ENCODE measurements at places on chromosomes 3 and 15. TPM values are rescaled to one million over a fixed set of nuclear protein-coding genes. Genes with fewer than 3 reads are reported as not detected.

- H3K4me3 ChIP-seq = no peak overlapping the region
- no peak for DNase-seq
- no peak overlapping the region for H3K27ac ChIP-seq
- H3K4me1 ChIP-seq = peaks cover 2% of the 10 kb centered on the region
- no peaks in the 10 kb centered on the region for H3K27me3 ChIP-seq
These were observed 54.3 kb downstream of the AAGAB start for GRCh38 chr15:67199881-67200763.

- no peak overlapping the region for H3K4me3 ChIP-seq
- H3K36me3 ChIP-seq = no peaks in the 10 kb centered on the region
- no peaks in the 10 kb centered on the region for H3K27me3 ChIP-seq
- DNase-seq = no peak
- H3K4me1 ChIP-seq = peaks cover 3% of the 10 kb centered on the region
- no peak overlapping the region for H3K27ac ChIP-seq
These were observed 62.0 kb downstream of the MSL2 start for GRCh38 chr3:136134091-136134490.

- H3K4me3 ChIP-seq = no peak overlapping the region
- no peaks in the 10 kb centered on the region for H3K27me3 ChIP-seq
These were observed 589.6 kb downstream of the PDCD6IP start for GRCh38 chr3:34387826-34388564.

- H3K4me3 ChIP-seq = peak overlapping the region; percentile 96
- no peak for DNase-seq
- H3K4me1 ChIP-seq = peaks cover 29% of the 10 kb centered on the region
These were observed 1.5 kb downstream of the CEP97 start for GRCh38 chr3:101725890-101726275.

DNA sequence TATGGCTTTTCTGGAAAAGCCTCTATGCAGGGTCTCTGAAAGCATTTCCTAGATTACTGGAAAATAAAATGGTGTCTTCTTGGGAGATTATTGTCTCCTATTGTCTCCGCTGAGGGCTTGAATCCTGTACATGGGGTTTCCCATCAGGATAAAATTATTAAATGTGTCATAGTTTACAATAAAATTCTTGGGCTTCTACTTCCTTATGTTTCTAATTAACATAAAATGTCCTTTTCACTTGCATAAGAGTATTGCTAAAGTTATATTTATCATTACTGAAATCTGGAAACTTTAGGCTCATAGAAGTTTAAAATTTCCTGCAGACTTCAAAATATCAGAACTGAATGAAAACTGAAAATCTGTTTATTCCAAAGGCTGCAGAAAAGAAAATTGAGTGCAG is 595.5 kb upstream of the AGTR1 start:
- H3K36me3 ChIP-seq = no peaks in the 10 kb centered on the region
- no peaks in the 10 kb centered on the region for H3K4me1 ChIP-seq
- H3K4me3 ChIP-seq = no peak overlapping the region
- no peaks in the 10 kb centered on the region for H3K27me3 ChIP-seq
- DNase-seq = no peak

DNA sequence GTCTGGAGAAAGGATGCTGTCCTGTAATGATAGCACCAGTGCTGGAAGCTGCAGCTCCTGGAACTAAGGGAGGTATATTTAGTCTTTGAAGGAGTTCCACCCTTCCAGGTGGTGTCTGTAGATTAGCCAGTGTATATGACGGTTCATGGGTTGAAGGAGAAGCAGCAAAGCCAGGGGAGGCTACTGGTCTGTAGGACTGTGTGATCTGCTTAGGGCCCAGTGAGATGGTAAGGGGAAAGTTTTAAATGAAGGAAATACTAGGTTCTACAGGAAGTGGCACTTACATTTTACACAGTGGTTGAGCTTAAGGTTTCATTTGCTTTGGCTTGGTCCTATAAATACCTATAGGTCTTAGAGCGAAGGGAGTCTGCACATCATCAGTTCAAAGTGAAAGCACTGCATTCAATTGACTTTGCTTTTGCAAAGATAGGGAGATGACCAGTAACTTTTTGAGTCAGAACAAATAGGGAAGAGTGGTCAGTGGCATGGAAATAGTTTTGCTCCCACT is 5.6 kb downstream of the SLC25A38 start:
- DNase-seq = no peak
- H3K27ac ChIP-seq = peak overlapping the region; percentile 81
- no peaks in the 10 kb centered on the region for H3K27me3 ChIP-seq

DNA sequence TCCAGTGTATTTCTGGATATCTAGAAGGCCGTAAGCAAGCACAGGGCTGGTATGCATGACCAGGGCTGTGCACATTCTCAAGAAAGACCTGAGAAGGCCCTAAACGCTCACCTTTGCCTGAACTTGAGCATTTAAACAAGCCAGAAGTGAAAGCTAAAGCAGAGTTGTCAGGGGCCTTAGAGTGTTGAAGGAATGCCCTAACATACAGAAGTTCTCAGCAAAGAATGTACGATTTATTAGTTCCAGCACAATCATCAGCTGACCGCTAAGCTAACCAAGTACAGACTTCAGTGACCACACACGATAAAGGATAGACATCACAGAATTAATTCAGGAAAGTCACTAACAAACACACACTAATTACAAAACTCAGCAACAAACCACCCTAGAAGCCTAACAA is 8.7 kb downstream of the HLTF start:
- peaks cover 8% of the 10 kb centered on the region for H3K36me3 ChIP-seq
- no peak for DNase-seq
- H3K27me3 ChIP-seq = no peaks in the 10 kb centered on the region
- no peak overlapping the region for H3K4me3 ChIP-seq

DNA sequence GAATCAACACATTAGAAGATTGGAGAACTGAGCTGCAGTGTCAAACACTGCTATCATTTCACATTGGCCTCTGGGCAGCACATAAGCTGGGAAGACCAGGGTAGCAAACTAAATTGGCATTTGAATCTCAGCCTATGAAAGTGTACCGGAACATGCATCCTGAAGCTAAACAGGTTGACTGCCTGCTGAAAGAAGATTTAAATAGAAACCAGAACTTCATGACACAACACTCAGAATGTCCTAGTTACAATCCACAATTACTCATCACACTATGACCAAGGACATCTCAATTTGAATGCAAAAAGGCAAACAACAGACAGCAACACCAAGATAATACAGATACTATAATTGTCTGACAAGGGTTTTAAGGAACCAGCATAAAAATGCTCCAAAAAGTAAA is 26.2 kb downstream of the TM2D3 start:
- no peak overlapping the region for H3K27ac ChIP-seq
- H3K27me3 ChIP-seq = no peaks in the 10 kb centered on the region
- peaks cover 44% of the 10 kb centered on the region for H3K36me3 ChIP-seq
- peaks cover 29% of the 10 kb centered on the region for H3K4me1 ChIP-seq

- H3K27ac ChIP-seq = no peak overlapping the region
- H3K4me1 ChIP-seq = no peaks in the 10 kb centered on the region
- no peaks in the 10 kb centered on the region for H3K27me3 ChIP-seq
- H3K4me3 ChIP-seq = no peak overlapping the region
- H3K36me3 ChIP-seq = no peaks in the 10 kb centered on the region
These were observed 24.0 kb downstream of the GOLIM4 start for GRCh38 chr3:168071591-168072322.

DNA sequence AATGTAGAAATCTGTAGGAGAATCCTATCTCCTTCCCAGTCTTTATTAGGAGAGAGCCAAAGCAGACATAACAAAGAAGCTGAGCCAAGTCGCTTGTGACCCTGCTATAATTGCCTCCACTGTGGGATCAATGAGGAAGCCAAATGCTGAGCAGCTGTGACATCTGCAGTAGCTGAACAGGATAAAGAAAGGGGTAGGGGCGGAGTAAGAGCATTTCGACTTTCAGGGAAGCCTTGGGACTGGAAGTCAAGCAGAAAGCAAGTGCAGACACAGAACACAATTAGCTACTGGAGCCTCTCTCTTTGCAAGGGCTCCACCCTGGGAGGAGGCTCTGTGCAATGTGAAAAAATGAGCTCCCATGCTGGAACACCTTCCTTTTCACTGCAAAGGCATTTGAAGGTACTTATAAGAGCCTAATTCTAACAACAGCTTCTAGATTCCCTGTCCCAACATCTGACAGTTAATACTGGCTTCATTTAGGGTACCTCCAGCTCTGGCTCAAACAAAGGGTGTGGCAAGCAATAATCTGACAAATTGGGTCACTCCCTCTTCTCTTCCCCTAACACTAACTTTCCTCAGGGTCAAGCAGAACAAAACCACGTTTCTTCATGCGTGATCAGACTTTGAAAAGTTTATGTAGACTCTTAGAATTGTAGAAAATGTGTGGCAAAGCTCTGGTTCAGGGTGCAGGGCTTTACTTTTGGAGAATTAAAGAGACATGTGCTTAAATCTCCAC is 166.4 kb downstream of the CADPS start:
- H3K4me3 ChIP-seq = no peak overlapping the region
- no peak overlapping the region for H3K27ac ChIP-seq
- H3K4me1 ChIP-seq = no peaks in the 10 kb centered on the region

DNA sequence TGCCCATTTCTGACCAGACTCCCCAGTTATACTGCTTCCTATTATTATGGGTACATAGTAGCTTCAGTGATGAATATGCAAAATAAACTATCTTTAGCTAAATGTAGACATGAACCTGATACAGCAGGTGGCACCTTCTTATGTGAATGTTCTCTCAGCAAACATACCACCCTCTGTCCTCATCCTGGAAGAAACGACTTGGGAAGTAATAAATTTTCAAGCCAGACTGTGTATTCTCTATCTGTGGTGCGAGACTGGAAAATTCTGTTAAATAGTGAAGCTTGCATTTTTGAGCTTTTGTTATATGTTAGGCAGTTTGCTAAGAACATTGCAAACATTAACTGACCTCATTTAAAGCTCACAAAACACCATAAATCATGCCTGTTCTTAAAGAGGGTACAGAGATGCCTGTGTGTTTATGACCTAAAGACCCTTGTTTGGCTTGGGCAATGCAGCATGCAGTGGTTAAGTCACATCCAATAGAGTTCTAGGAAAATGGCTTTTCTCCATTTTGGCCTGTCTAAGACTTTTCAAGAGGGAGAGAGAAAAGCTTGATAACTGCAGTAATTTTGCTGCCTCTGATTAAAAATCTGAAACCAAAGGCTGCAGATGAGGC is 287.1 kb downstream of the NEK10 start:
- H3K36me3 ChIP-seq = no peaks in the 10 kb centered on the region
- no peaks in the 10 kb centered on the region for H3K4me1 ChIP-seq

DNA sequence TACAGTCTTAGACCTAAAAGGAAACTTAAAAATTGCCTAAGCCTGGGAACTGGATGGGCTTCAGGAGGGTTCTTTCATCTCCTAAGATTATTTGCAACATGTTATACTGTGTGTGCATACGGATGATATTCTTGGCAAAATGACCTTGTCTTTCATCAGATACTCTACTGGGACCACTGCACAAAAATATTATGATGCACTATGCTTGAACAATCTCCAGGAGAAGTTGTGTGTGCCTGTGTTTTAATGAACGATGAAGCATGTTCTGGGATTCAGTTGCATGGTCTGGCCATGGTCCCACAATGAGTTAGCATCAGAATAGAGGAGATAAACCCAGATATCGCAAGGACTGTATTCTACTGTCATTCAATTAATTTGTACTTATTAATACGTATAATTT is 68.7 kb downstream of the GAP43 start:
- peaks cover 3% of the 10 kb centered on the region for H3K4me1 ChIP-seq
- no peak overlapping the region for H3K4me3 ChIP-seq
- no peak for DNase-seq
- H3K36me3 ChIP-seq = no peaks in the 10 kb centered on the region
- peaks cover 14% of the 10 kb centered on the region for H3K27me3 ChIP-seq

DNA sequence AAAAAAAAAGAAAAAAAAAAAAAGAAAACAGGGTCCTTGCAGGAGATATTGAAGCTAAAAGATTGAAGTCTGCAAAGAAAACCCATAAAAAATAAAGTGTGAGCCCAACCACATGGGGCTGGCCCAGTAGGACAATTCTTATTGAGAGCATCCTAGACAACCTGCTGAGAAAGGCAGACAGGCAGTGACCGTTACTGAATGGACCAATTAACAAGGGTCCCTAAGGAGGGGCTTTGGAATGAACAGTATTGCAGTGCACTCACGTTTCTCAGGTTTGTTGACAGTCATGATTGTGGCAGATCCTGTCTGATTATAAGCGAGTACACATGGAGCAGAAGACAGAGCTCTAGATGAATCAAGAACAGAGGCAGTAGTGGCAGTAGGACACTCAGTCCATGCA is 168.6 kb downstream of the LSAMP start:
- no peak overlapping the region for H3K27ac ChIP-seq
- H3K4me1 ChIP-seq = no peaks in the 10 kb centered on the region
- H3K27me3 ChIP-seq = no peaks in the 10 kb centered on the region
- no peak for DNase-seq
- H3K4me3 ChIP-seq = no peak overlapping the region

GRCh38 chr3:122886946-122887345 is 92.1 kb downstream of the SLC49A4 start:
- no peak for DNase-seq
- peaks cover 14% of the 10 kb centered on the region for H3K4me1 ChIP-seq
- no peak overlapping the region for H3K27ac ChIP-seq
- no peaks in the 10 kb centered on the region for H3K27me3 ChIP-seq
- H3K36me3 ChIP-seq = no peaks in the 10 kb centered on the region

DNA sequence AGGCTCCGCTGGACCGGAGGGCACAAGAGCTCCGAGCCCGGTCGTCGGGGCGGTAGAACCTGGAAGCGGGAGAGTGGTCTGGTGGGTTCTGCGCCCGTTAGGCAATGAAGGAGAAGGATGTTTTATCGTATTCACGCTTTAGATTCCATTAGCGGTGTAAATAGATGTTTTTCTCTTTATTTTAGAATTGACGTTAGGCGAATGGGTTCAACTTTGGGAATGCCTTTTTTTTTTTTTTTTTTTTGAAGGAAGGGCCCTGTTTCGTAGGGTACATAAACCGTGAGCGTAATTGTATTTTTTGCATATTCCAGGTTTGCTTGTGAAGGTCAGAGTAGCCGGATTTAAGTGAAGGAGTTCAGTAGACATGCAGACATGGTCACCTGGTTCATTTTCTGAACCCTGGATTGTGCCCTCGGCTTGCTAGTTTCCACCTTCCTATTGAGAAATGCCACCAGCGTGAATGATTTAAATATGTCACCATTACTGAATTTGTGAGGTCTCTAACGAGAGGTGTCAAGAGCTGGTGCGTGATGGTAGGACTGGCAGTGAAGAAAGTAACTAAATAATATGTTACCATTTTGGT is 808 bp downstream of the RBM6 start:
- peak overlapping the region; percentile 95 for H3K4me3 ChIP-seq
- peaks cover 26% of the 10 kb centered on the region for H3K36me3 ChIP-seq
- DNase-seq = no peak
- H3K4me1 ChIP-seq = peaks cover 8% of the 10 kb centered on the region

DNA sequence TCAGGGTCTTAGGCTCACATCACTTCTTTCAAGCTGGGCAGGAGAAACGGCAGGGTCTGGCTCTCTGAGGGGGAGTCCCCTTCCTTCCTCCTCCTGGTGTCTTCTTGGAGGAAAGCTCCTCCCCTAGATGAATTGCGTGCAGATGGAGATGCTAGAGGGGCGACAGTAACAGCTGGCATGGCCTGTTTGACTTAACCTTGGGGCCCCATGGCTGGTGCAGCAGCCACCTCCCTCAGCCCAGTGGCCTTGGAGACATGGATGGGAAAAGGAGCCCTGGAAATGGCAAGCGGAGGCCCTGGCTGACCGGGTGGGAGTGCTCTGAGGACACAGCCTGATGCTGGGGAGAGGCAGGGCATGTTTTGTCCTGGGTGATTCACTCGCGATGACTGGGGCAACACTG is 20.2 kb downstream of the PAK6 start:
- H3K27ac ChIP-seq = no peak overlapping the region
- no peak for DNase-seq
- H3K36me3 ChIP-seq = no peaks in the 10 kb centered on the region
- no peaks in the 10 kb centered on the region for H3K4me1 ChIP-seq
- H3K27me3 ChIP-seq = peaks cover 11% of the 10 kb centered on the region

PAQR5 gene
- total RNA-seq = 0.06 TPM

SLC25A20 gene
- 19.2 TPM for total RNA-seq

EXD1 gene
- total RNA-seq = not detected

VIPR1 gene
- 6.6 TPM for total RNA-seq

GHSR gene
- not detected for total RNA-seq

GOLGA6D gene
- total RNA-seq = not detected

Measured in activated naive CD8-positive, alpha-beta T cell treated with anti-CD3 and anti-CD28 coated beads for 36 hours (primary cell).